ENCODE measurements at places on chromosomes 5 and 9.

DNA sequence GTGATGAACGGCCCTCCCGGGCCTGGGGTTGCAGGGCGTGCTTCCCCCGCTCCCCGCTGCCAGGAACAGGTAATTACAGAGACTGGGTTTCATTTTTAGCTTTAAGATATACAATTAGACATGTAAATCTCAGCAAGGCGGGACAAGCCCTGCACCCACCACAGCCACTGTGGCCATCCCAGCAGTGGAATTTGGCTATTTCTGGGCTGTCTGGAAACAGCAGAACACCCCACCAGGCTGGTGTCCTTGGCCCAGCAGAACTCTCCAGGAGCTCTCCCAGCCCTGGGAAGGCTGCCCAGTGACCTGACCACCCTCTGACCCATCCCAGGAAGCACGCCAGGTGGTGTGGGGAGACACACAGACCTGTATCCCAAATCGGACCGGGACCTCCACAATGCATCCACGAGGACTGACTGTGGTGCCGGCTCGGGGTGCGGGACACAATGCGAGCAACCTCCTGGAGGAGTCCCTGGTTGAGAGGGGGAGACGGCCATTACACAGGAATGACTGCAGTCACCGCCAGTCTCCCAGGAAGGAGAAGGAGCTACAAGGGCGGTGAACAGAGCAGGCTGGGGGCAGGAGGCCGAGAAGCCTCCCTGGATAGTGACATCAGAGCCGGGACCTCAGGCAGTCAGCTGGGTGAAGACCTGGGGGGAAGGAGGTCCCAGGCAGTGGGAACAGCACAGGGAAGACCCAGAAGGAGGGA lies 17.3 kb downstream of the EEIG1 start:
- no peak for DNase-seq

- no peak for DNase-seq
Observed at GRCh38 chr9:98488571-98489312, 220.0 kb downstream of the GABBR2 start.

GRCh38 chr9:79134654-79135053 lies 437.1 kb upstream of the TLE4 start:
- DNase-seq = no peak

DNA sequence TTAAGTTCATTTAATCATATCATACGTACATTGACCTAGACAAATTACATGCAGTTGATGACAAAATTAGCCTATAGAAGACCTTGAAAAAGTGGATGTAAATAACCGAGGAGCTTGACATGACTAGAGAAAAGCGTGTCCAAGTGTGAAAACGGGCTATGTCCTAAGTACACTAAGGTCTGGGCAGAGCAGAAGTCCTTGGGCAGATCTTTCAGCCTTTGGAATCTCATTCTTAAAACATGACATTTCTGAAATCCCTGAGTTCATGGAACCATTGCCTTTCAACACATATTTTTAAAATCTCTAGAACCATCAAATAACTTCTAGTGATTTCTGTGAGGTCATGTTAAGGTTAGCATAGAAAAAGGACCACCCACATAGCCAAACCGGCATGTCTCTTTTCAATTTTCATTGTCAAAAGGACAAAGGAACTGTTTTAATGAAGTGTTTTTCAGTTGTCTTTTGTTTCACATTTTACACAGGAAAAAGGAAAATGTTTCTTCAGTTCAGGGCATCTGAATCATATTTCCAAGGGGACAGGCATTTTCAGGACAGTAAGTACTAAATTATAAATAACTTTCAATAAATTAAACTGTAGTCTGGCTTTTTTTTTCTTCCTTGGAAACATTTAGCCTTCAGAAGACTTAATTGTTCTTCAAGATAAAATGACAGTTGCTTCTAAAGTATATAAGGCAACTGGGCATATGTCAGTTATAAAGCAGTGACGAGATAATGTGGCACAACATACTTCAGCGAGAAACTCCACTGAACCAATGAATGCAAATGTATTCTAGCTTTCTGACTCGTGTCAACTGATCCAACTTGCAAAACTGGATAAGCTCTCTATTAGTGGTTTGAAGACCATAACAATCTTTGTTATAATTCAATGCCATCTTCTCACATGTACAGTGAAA lies 416.8 kb downstream of the NFIB start:
- no peak for DNase-seq

DNA sequence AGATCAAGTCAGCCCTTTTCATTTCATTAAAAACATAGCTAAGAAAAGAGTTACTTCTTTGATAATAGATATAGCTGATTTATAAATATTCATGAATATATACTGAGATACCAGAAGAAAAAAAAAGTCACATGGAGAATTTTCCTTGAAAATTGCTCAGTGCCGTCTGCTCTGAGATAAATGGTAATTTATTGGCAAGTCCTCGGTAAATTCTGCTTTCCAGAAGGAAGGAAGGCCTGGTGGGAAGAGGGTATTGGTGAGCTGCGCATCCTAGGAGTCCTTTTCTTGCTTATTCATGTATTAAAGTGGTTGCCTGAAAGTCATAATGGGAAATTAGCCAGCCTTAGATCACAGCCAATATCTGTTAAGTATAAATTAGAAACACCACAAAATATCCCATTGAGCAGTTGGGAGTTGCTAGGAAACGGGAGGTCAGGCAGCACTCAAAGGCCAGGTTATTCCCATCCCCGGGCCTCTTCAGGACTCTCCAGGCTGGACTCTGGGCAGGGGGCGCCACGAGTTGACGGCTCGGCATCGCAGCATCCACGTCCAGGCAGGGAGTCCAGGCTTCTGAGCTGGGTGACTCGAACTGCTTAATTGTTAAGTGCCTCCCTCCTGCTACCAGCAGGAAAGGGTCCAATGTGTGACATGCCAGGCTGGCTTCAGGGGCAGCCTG lies 116.7 kb upstream of the RETREG1 start:
- DNase-seq = no peak

DNA sequence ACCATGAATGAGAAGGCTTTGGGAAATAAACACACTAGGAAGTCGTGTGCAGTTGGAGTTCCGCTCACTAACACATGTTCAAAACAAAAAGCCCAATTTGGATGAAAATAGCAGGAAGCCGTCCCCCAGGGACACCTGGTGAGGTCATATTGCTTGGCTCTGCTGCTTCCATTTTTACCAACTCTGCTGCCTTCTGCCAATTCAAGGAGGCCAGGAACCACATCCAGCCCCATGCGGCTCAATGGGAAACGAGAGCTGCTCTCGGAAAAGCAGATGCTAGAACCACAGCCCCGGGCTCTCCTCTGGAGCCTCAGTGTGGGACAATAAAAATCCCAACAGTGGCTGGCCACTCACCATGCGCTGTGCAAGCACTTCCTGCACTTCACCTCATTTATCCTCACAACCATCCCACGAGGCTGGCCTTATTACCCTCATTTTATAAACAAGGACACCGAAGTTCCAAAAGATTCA lies 13.4 kb downstream of the ADAM19 start:
- DNase-seq = no peak

DNA sequence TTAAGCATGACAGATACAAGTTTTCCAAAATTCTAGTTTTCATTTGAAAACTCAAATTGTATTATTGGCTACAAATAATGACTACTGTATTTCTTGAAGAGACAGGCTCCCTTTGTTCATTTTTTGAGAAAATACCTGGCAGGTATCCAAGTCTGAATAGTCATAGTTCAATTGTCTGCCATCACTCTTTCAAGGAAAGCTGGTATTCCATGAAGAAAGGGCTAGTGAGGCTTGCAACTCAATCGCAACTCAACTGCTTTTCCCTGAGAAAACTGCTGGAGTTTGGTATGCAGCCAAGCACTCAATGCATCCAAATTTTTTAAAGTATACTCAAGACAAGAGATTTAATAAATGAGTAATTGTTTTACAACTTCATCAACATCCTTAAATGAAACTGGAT lies 61.4 kb upstream of the TRIO start:
- DNase-seq = no peak

GRCh38 chr5:35828082-35828598 lies 28.6 kb upstream of the IL7R start:
- no peak for DNase-seq

Data from T-helper 1 cell (primary cell).